ENCODE measurements at places on chromosomes 11 and 22.

DNA sequence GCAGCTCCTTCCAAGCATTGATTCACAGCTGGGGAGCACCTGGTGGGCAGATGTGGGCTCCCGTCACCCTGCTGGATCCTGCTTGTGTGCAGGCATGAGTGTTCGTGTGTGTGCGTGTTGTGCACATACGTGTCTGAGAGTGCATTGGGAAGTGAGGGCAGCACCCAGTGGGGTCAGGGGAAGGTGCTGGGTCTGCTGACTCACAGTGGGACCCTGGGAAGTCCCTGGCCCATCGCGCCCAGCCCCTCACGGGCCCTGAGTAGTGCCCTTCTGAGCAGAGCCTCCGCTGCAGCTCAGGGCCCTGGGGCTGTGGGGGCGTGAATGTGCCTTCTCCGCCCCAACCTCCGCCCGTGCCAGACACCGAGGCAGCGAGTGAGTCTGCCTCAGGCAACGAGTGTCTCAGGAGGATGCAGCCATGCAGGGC, 36.8 kb downstream of the WNT11 start:
- no peak for DNase-seq

DNA sequence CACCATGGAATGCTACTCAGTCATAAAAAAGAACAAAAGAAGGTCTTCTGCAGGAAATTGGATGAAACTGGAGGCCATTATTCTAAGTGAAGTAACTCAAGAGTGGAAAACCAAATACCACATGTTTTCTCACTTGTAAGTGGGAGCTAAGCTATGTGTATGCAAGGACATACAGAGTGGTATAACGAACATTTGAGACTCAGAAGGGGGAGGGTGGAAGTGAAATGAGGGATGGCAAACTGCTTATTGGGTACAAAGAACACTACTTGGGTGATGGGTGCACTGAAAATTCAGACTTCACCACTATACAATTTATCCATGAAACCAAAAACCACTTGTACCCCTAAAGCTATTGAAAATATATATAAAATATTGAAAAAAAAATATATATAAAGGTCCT, 13.4 kb upstream of the CAT start:
- no peak for DNase-seq

DNA sequence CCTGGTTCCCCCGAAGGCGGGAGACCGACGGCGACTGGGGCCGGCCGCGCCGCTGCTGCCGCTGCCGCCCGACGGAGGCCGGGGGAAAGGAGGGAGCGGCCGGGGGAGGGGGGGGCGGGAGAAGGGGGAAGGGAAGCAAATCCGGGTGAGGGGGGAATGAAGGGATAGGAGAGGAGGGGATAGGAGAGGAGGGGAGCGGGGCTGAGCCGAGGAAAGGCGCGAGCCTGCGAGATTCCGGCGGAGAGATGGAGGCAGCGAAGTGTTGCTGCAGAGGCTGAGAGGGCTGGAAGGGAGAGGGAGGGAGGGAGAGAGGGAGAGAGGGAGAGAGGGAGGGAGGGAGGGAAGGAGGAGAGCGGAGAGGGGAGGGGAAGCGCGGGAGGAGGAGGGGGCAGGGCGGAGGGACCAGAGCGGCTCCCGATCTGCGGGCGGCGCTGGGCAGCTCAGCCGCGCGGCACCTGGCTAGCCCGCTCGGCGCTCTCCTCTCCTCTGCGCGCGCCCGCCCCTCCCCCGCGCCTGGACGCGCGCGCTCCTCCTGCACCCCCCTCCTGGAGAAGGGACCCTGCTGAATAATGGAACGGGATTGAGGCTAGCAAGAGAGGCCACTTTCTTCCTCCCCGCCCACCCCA, 52.3 kb downstream of the SLC22A12 start:
- DNase-seq: no peak

DNA sequence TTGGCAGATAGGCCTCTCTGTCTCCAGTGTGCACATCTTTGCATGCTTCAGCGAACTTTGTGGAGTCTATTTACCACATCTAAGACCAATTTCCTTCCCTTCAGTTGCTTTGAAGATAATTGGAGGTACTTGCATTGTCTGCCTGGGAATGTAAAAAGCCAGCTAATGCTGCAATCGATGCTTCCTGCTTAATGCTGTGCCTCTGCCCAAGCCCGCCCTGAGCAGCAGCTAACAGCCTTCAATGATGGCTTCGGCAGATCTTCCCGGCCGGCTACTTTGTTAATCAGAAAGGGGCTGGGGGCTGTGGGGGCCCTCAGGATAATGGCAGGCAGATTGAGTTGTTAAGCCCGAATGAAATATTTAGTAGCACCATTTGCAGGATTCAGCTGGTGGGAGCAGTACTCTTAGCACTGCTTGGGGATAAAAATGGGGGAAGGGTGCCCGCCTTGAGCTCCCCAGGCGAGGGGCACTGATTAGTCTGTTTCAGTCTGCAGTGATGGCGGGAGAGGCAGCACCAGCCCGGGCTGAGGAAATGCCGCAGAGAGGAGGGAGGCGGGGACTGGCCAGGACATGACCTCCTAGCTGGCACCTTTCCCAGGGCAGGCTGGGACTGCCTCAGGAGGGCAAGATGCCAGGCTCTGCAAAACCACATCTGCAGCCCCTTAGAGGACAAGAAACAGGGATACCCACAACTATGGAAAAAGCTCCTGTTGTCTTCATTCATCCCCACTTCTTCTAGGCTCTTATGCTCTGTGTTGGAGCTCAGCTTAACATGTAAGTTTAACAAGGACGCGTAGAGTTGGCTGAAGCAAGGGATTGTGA, 460.0 kb downstream of the BUD13 start:
- DNase-seq: peak; percentile 1

DNA sequence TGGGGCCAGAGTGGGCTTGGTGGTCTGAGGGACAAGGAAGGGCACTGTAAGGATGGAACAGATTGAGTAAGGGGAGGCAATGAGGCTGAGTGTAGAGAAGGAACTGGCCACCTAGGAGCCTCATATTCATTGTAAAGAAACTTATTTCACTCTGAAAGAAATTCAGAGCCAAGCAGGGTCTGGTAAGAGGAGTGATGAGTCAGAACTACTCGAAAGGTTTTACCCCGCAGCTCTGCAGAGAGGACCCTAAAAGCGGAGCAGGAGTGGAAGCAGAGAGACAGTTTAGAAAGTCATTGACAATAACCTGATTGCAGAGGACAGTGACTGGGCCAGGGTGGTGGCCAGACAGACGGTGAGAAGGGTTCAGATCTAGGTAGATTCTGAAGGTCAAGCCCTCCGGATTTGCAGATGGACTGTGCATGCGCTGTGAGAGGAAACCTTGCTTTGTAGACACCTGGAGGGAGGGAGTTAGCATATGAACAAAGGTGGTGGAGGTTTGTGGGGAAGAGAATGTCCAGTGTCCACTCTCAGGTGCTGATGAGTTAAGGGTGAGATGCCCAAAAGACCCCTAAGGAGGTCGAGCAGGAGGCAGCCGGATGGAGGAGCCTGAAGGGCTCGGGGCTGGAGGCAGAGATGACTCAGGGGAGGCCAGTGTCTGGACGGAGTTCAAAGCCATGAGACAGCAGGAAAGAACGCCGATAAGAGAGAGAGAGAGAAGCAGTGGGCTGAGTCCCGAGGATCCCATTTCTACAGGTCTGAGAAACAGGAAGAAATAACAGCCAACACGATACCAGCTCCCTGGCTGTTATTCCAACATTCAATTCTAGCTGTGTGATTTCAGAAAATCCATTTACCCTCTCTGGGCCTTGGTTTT, 546.0 kb downstream of the BRD1 start:
- DNase-seq: no peak

DNA sequence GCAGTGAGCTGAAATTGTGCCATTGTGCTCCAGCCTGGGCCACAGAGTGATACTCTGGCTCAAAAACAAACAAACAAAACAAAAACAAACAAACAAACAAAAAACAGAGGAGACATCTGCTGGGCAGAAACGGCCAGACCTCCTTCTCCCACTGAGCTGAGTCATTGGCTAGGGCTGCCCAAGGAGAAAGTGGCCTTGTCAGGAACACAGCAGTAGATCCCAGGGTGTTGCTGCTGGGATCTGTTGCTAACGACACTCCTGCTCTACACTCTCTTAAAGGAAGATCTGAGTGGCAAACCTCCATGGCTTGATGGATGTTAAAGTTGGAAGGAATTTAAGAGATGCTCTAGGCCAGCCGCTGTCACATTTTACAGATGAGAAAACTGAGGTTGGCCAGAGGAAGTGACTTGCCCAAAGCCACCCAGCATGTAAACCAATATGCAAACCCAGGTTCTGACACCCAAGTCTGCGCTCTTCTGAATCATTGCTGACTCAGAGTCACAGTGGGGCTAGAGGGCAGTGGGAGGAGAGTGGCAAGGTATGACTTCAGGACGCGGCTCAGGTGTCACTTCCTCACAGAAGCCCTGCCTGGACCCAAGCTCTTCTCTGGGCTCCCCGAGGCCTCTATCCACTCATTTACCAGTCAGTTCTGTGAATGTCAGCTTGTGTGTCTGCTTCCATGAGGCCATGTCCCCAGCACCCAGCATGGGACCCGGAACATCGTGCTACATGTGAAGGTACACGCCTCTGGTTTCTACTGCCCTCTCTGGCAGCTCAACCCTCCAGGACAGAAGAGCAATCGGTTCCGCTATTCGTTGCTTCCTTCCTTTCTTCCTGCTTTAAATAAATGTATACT, 11.3 kb upstream of the GDPD5 start:
- DNase-seq: no peak

DNA sequence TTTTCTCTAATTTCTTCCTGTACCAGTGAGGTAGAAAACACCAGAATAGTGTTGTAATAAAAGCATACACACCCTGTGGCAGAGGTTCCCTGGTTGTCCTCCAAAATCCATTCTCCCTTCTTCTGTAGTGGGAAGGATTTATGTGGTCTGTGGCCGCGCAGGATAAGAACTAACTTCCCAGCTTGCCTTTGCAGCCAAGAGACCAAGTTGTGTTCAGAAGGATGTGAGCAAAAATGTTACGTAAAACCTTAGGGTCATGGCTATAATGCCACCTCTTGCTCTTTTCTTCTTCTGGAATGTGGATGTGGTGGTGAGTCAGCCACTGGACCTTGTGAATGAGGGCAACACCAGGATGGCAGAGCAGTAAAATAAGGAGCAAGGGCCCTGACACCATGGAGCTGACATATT, 28.4 kb downstream of the CCDC90B start:
- DNase-seq: peak; percentile 96

DNA sequence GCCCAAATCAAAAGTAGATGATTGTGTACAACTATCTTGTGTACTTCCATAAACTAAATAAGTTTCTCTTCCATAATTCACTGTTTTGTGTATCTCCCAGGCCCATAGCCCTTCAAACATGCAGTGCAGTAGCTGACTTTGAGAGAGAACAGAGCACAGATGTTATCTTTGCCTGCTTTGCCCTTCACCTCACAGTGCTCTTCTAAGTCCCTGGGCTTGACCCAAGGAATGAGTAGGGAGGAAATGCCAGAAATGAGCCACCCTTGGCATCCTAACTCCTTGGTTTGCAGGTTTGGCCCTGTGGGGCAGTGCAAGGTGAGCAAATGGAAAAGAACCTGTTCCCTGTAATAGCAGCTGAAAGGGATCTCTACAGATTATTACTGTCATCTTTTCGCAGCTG, 79.2 kb downstream of the STIM1 start:
- peak; percentile 59 for DNase-seq

- peak; percentile 44 for DNase-seq
These were observed 10.0 kb downstream of the OR51L1 start for GRCh38 chr11:5004424-5005274.

GRCh38 chr11:44622721-44623258, 57.3 kb downstream of the CD82 start:
- no peak for DNase-seq

GRCh38 chr11:40417627-40418026, 1041.8 kb downstream of the LRRC4C start:
- peak; percentile 54 for DNase-seq

DNA sequence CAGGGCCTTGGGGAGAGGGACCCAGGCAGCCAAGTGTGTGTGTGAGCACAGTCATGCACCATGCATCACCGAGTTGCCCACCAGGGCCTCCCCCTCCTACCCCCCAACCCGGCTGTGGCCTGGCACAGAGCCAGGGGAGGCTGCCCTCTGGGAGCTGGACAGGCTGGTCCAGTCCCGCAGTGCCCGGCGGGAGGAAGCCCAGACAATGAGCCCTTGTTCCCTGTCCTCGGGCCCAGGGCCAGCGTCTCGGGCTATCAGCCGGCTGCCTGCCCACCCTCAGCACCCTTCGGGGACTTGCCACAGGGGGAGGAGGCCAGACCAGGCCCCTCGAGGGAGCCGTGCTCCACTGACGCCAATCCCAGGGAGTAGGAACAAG, 4.5 kb downstream of the LRRC75B start:
- DNase-seq: no peak

- no peak for DNase-seq
These were observed 20.8 kb downstream of the CARS1 start for GRCh38 chr11:3036419-3036818.
